AG04449 (cell line): ENCODE measurements at places on chromosomes 11 and 22.

- no peak for DNase-seq
Observed at GRCh38 chr11:122681735-122682134, 26.2 kb downstream of the UBASH3B start.

DNA sequence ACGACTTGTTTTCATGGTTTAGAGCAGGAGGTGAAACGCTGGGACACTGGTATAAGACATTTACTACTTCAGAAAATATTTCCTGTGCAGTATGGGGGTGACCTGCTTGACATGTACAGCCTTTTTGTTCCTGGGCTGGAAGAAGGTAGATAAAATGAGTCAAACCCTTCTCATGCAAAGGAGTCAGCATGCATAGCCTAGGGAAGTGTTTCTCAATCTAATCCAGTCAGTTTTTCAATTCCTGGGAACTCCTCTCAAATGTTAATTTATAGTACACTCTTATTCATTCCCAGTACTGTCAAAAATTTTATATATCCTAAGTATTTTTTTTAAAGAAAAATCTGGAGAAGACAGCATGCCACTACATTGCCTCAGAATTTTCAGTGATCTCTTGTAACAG is 154.7 kb upstream of the GUCY1A2 start:
- no peak for DNase-seq

DNA sequence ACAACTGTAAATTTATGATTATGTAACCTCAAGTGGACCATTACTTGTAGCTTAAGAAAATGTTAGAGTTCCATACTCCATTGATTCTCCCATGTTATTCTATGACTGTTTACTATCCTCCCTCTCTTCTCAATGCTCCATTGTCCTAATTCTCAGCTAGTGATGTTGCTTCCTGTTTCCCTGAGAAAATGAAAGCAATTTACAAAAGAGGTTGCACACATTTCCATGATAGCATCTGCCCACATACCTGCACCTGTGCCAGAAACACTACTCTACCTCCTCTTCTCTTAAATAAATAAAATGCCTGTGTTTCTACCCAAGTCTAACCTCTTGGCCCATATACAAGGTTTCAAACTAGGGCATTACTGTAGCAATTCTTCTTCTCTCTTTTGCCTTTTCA is 1620.9 kb downstream of the FAM181B start:
- DNase-seq: no peak

DNA sequence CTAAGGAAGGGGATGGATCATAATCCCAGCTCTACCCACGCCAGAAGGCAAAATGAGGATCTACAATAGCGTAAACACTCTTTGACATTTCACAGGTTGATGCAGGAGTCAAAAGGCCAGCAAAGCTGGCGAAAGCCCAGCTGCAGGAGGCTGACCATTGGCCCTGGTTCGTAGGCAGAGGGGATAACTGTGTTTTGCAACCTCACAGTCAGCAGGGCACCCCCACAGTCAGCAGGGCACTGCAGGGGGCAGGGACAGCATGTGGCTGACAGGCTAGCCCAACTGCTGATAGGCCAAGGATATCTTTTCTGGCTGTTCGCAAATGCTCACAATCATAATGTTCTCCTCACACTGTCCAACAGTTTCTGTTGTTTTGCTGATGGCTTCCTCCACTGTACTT is 372.7 kb downstream of the BUD13 start:
- no peak for DNase-seq

DNA sequence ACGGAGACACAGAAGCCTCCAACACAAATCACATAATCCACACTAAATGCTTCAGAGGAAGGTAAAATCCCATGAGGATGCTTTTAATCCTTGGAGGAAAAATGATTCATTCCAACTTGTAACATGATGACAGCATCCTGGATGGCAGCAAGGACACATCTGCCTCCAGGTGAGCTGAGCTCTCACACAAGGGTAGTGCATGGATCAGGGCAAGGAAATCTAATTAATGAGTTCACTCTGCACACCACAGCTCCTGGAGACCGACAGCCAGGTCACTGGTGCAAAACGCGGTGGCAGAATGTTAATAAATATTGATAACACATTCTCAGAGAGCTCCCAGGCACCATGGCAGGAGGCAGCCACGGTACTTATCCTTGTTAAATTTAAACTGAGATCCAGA is 40.3 kb upstream of the CYP2D6 start:
- no peak for DNase-seq

DNA sequence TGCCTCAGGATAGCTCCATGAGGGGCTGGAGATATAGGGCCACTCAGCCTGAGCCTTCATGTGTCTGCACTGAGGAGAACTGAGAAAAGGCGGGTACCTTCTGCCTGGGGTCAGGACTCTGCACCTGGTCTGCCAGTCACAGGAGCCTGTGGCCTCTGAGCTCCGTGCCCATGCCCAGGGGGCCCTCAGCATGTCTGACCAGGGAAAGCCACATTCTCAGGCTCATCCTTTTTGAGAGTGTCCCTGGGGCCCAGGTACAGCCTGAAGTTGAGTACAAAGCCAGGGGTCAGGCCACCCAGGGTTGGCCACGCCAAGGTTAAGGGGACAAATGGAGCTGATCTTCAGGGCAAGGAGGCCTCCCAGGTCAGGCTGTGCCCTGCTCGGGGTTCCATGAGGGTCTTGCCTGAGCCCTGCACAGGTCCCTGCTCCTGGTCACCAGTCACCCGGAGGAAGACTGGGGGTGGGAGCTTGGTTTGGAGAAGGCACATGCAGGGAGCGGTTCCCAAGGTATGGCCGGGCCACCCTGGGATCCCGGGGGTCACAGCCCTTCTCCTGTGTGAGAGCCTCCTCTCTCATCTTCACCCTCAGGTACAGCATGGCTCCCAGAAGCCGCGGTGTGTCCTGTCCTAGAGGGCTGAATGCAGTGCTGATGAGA is 6.0 kb downstream of the DENND6B start:
- DNase-seq: no peak

DNA sequence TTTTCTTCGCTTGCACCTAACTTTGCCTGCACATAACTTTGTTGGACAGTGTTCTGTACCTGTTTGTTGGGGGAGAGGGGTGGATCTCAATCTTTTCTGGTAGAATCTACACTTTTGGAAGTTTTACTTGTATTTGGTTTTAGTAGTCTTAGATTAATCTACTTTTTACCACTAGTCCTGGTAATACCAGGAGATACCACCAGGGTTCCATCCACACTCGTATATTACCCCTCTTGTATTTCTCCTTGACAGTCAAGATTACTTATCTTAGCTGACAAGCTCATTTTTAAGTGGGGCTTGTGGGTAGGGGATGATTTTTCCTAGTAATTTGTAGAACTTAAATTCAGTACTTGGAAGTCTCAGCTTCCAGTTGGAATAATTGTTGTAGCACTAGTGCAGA is 37.3 kb upstream of the TECTA start:
- no peak for DNase-seq

- no peak for DNase-seq
Observed at GRCh38 chr11:69395287-69395686, 86.2 kb upstream of the LINC01488 start.

- no peak for DNase-seq
Observed at GRCh38 chr11:75773595-75774353, 5.2 kb downstream of the DGAT2 start.

- no peak for DNase-seq
Observed at GRCh38 chr22:41699264-41700107, at the start of gene MEI1. Gene MEI1 (plus strand): TSS chr22:41699503. CDS start chr22:41699539, 36 bp downstream.

GRCh38 chr22:31089160-31090100 is 8.3 kb downstream of the SMTN start:
- DNase-seq: no peak

- no peak for DNase-seq
Observed at GRCh38 chr11:66701432-66702240, 23.9 kb upstream of the RBM4B start.

DNA sequence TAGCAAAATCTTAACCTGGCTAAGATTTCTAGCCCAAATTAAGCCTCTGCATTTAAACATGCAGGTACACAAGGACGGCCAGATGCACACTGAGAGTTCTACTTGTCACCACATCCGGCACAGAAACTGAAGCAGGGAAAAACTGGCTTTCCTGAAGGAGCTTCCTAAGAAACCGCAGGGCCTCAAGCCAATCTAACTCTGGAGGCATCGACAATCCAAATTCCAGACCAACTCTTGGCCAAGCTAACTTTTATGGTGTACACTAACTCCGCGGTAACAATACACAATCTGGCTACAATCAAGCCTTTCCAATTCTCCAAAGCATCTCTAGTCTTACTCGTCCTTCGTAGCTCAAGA is 1.2 kb downstream of the MSANTD2 start:
- no peak for DNase-seq

GRCh38 chr11:134655189-134655989 is 243.3 kb upstream of the B3GAT1 start:
- DNase-seq: no peak
